Central memory CD4-positive, alpha-beta T cell (primary cell): ENCODE measurements at places on chromosomes 16 and 17.

DNA sequence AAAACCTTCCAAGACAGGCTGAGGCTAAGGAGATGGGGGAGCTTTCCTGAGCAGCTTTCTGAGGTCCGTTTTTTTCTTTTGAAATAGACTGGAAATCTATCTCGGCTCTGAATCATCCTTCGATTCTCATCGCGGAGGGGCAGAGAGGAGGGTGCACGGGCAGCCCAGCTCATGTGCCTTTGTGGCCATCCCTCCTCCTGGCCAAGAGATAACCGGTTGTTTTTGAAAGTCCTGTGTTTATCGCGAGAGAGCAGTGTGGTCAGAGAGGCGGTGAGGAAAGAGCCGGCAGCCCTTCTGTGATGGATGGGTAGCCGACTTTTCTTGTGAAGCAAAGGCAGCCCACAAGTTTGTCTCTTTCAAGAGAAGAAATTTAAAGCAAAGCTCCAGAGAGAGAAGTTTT is 191.6 kb downstream of the CCDC182 start:
- no peak for DNase-seq

DNA sequence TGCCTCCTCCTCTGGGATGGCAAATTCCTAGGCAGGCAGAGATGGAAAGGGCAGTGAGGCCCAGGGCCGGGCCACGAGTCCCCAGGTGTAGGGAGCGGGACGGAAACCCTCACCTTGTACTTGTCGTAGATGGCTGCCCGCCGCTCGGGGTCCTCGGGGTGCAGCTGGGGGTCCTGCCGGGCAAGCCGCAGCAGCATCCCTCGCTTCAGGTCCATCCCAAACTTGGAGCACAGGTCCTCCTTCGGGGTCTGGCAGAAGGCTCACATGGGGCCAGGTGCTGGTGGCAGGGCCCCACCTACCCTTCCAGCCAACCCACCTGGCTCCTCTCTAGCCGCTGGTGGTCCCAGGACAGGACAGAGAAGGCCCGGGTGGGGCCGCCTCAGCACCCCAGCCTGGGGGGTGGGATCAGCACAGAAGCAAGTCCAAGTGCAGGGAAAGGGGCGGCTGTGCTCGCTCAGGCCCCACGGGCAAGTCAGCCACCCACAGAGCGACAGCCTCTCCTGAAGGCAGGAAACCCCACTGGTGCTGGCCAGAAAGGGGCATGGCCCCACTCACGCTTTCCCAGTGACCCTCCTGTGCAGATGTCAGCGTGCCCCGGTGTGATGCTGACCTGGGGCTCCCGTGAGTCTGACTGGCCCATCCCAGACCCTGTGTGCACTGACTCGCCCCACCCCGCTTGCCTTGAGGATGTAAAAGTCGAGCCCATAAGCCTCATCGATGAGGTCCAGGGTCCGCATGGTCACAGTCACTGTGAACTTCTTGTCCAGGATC is 1.8 kb downstream of the MRPL28 start:
- DNase-seq: no peak

- DNase-seq: no peak
Observed at GRCh38 chr16:19744670-19745069, 26.6 kb downstream of the IQCK start.

- DNase-seq: no peak
Observed at GRCh38 chr16:9957002-9957401, 225.2 kb downstream of the GRIN2A start.

- no peak for DNase-seq
Observed at GRCh38 chr16:76650582-76650981, 373.4 kb downstream of the CNTNAP4 start.

DNA sequence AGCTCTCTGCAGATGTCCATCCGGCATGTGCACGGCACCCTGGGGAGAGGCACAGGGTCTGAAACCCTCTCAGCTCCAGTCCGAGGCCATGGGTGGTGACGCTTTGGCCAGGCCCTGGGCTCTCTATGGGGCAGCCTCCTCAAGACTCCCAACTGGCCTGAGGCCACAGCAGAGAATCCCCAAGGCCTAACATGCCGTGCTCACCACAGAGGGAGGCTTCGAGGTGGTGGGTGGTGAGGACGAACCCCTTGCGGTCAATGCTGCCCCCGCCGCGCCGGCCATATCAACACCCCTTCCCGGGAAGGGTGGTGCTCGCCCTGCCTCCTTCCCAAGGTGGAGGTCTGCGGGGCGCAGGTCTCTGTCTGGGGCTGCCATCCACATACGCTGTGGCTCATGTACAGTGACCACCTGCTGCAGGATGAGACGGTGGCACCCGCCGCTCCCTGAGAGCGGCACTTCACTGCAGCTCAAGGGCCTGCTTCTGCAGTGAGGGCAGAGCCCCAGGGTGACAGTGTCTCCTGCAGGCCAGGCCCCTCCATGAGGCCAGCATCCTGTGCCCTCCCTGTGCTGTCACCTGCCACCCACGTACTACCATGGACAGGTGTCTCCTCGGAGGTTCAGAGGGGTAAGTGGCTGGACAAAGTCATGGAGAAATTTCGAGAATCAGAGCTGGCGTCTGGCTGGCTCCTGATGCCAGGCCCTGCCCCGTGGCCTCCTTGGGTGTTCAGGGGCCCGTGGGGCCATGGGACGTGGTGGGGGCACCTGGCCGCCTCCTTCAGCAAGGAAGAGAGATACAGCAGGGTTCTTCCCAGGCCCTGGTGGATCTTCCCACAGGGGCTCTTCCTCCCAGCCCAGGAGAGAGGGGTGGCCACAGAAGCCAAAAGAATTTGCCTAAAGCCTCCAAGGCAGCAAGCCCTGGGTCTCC is 54.6 kb upstream of the ACSF3 start:
- no peak for DNase-seq

- DNase-seq: no peak
Observed at GRCh38 chr16:82187829-82188228, 17.8 kb upstream of the MPHOSPH6 start.

DNA sequence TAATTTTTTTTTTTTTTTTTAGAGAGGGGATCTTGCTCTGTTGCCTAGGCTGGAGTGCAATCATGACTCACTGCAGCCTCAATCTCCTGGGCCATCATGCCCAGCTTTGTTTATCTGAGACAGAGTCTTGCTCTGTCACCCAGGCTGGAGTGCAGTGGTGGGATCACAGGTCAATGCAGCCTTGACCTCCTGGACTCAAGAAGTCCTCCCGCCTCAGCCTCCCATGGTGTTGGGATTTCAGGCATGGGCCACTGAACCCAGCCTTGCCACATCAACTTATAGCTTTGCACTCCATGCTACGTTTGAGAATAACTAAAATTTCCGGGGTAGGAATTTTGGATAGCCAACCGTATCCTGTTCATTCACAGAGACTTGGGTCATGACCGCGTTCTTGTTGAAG is 30.6 kb downstream of the RNF213 start:
- no peak for DNase-seq

- DNase-seq: no peak
Observed at GRCh38 chr17:69762766-69763165, 312.3 kb upstream of the KCNJ16 start.

DNA sequence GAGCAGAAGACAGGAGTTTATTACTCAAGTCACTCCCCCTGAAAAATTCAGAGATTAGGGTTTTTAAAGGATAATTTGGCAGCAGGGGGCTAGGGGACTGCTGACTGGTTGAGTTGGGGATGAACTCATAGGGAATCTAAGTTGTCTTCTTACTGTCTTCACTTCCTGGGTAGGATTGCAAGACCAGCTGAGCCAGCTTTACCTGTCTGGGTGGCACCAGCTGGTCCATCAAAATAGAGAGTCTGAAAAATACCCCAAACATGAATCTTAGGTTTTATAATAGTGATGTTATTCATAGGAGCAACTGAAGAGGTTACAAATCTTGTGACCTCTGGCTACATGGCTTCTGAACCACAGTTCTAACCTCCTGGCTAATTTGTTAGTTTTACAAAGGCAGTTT is 157.9 kb downstream of the PPM1E start:
- no peak for DNase-seq

- DNase-seq: peak; percentile 17
Observed at GRCh38 chr16:47461598-47462266, 601 bp downstream of the PHKB start.

DNA sequence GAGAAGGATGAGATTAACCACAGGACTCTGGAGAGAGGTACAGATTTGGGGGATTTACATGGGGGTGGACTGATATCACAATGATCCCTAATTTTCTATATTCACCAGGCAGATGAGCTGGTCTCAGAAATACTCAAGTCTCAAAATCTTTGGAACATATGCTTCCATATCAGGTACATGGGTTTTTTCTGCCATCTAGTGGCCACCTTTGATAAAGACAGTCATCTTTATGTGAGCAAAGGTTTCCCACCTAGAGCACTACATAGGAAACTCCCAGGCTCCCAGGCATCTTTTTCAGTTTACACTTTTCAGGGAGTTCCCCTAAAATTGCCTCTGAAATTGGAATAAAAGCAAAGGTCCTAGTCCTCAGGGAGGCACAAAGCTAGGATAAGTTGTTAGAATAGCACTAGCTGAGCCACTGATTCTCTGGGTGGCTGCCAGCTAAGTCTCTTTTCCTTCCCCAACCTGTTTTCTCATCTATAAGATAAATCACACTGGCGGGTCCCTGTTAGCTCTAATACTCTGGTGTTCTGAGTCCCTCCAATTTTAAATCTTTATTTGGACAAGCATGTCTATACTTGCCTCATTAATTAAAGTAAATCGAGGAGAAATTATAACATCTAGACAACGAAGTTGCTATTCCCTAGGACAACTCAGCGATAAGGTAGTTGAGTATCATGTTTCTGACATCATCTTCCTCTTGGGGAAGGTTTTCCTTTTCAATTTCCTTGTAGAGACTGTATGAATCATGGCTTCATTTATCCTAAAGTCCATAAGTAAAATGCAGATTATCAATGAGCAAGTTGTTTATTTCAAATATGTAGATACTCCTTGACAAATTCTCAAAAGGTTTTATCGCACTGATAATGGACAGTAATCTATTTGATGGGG is 19.0 kb upstream of the MON1B start:
- DNase-seq: peak; percentile 25

GRCh38 chr16:85127379-85127723 is 15.1 kb upstream of the CIBAR2 start:
- DNase-seq: no peak

- no peak for DNase-seq
Observed at GRCh38 chr17:59287891-59288290, 43.6 kb upstream of the YPEL2 start.

GRCh38 chr17:63587770-63588169 is 12.9 kb upstream of the TACO1 start:
- no peak for DNase-seq

GRCh38 chr16:87383505-87384161 is at the start of gene FBXO31:
Gene FBXO31 (minus strand): TSS chr16:87383776. CDS start chr16:87383744, 32 bp downstream.
- peak; percentile 88 for DNase-seq

GRCh38 chr17:78823282-78824046 is 17.1 kb downstream of the USP36 start:
- DNase-seq: no peak

- no peak for DNase-seq
Observed at GRCh38 chr17:4008441-4009185, 44.4 kb upstream of the ATP2A3 start.

- DNase-seq: no peak
Observed at GRCh38 chr17:58050966-58051365, 32.3 kb upstream of the DYNLL2 start.

GRCh38 chr17:40181205-40181604 is 3.9 kb downstream of the RAPGEFL1 start:
- DNase-seq: no peak

GRCh38 chr17:14061666-14062560 is 7.4 kb upstream of the COX10 start:
- no peak for DNase-seq

GRCh38 chr16:74607962-74608356 is 1.0 kb upstream of the GLG1 start:
- DNase-seq: no peak

DNA sequence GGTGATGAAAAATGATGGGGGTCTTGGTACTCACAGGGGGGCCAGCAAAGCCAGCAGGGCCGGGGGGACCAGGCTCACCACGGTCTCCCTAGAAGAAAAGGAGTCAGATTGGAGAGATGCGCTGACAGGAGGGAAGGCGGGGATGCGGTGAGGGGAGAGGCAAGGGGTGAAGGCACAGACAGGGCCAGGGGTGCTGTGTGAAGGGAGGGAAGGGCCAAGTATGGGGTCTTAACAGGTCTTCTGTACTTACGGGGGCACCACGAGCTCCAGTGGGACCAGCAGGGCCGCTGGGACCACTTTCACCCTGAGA is 11.2 kb downstream of the COL1A1 start:
- no peak for DNase-seq

DNA sequence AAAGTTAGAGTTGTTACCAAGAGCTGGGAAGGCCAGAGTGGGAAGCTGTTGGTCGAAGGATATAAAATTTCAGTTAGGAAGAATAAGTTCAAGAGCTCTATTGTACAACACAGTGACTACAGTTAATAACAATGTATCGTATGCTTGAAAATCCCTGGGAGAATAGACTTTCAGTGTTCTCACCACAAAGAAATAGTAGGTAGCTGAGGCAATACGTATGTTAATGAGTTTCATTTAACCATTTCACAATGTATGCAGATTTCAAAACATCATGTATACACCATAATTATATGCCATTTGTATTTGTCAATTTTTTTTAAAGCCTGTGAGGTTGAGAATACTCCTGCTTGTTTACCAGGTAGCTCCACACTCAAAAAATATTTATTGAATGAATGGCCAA is 41.5 kb upstream of the MYOCD start:
- DNase-seq: no peak

- no peak for DNase-seq
Observed at GRCh38 chr17:40417258-40417608, 463 bp downstream of the TOP2A start.

GRCh38 chr17:19334331-19334730 is 28.2 kb downstream of the B9D1 start:
- no peak for DNase-seq

DNA sequence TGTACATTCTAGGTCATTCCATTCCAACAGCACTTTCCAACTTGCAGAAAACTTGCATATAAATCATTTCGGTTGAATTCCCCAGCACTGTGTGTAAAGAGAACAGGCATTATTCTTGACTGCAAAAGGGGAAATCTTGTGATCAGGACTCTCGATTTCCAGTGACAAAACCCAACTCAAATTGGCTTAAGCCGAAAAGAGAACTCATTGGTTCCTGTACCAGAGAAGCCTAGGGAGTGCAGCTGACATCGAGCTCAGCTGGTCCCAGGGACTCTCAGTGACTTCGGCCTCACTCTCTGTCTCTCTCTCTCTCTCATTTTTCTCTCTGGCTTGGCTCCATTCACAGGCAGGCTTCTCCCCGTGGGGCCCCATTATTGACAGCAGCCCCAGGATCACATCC is 30.7 kb downstream of the CD300LF start:
- DNase-seq: no peak

GRCh38 chr17:40517286-40517662 is 15.9 kb upstream of the TNS4 start:
- DNase-seq: no peak

GRCh38 chr17:69856946-69857345 is 218.1 kb upstream of the KCNJ16 start:
- no peak for DNase-seq

- DNase-seq: no peak
Observed at GRCh38 chr17:51419476-51419875, 159.1 kb downstream of the UTP18 start.

- DNase-seq: no peak
Observed at GRCh38 chr17:39618956-39619785, 7.6 kb upstream of the PPP1R1B start.
